ENCODE measurements at places on chromosomes 4 and X.

DNA sequence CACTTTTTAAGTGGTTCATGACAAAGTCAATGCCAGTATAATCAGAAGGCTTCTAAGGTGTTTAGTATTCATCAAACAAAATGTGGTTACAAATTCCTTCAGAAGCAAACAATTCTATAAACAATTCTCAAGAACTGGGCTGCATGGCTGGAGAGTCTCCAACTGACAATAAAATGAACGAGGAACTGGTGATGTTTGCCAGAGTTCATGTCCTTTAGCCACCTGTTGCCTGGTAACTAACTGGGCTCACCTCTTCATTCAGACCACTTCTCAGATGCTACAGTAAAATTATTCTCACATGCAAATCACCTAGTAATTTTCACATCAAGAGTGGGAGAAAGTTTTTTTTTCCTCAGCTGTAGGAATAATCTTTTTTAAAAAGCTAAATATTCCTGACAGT lies 53.3 kb downstream of the CAMK2D start:
- DNase-seq: no peak

GRCh38 chrX:17377795-17378194 lies 2.8 kb downstream of the NHS start:
- DNase-seq: no peak

DNA sequence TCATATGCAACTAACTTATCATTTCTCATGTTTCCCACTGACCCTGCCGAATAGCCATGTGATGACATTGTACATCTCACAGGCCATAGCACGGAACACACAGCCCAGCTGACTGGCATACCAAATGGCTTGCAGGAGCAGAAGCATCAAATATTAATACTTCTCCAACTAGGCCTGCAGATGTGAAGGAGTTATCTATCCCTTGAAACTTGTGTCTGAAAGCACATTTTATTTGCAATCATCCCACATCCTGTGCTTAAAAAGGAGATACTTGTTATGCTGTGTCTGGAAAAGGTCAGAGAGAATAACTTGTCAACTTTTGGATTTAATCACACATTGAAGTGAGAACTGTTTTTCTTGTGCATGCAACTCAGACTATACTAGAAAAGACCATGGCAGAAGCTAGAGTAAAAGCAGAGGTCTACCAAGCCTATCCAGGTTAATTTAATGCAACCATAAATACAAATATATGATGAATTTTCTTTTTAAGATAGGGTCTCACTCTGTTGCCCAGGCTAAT lies 100.4 kb downstream of the IRF2 start:
- DNase-seq: no peak

- DNase-seq: no peak
Measured at GRCh38 chr4:84582988-84583875, at the start of gene CDS1. Gene CDS1, plus strand, starts transcription at chr4:84583127. Its CDS starts 275 bp downstream, at chr4:84583402.

DNA sequence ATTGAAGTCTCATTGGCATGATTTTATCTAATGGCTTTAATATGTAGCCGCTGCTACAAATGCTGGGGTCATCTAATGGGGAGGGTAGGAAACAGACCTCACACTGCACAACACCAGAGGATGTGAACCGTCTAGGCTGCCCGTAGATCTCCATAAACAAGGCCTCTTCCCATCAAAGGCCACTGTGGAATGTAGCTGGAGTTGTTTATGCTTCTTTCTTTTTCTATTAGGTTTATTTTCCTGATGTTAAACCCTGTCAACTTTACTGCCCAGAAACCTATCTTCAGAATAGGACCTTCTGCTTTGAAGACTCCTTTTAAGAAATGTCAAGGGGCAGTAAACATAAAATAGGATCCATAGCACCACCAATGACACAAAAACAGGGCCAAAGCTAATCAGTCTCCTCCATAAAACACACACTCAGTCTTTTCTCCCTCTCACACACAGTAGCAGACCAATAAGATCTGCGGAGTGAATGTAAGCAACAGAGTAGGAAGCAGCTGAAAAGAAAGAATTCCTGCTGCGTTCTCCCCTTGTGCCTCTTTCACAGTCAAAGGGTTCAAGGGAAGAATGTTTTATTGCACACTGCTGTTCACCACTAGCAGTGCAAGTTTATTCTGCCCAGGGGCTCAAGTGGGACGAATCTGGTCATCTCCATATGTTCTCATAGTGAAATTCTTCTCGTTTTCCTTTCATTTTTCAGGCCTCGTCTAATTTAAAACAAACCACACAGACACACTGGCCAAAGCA lies 72.2 kb downstream of the MAML3 start:
- no peak for DNase-seq

DNA sequence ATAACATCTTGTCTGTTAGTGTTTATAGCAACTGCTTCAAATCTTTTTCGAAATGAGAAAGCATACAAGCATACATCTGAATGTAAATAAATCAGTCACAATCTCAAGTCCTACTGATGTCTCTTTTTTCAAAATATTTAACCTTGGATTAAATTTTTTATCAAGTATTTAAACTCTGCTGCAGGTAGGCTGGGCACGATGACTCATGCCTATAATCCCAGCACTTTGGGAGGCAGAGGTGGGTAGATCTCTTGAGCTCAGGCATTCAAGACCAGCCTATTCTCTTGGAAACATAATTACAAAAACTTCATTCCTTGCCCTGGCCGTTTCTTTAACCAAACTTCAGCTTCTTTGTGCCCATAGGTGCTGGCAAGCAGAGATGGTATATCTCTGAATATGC lies 540.3 kb upstream of the GALNT7 start:
- DNase-seq: no peak

DNA sequence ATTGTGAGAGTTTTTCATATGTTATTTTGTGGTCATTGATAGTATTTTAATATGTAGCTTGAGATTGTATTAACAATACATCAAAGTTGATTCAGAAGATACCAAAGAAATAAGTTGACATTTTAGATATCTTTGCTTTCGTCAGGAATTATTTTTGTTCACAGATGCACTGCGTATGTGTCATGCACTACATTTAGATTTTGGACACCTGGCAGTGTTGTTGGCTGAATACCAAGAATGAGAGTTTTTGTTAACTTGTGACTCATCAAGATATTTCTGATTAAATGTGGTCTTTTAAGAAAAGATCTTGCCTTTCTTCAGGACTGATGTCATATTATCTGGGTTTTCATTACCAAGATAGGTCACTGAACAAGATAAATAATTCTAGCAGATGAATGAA lies 633.4 kb downstream of the CENPC start:
- DNase-seq: no peak

GRCh38 chr4:111228396-111228795 lies 605.5 kb upstream of the PITX2 start:
- DNase-seq: no peak

Measured in T-helper 17 cell (primary cell).